ENCODE measurements at places on chromosomes 6 and 20.

- DNase-seq, result no peak
Observed at GRCh38 chr20:40146071-40146470, 543.0 kb downstream of the MAFB start.

DNA sequence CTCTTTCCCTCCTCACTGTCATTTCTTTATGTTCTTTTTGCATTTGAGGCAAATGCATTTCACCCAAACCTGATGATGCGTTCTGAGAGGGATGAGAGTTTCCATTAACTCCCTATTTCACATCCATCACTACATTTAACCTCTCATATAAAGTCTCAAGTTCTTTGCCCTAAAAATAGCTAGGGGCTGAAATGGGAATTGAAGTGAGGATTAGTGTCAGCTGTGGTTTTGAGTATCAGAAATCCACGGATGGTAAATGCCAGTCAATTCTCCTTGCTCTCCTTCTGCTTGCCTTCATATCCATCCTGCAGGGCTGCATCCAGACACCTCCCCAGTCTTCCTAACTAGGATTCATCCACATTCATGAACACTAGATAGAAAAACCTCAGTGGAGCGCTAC lies 10.0 kb upstream of the DTNBP1 start:
- DNase-seq, result no peak

GRCh38 chr20:6993511-6993910 lies 226.0 kb downstream of the BMP2 start:
- DNase-seq, result no peak

GRCh38 chr6:91865889-91866288 lies 1279.0 kb upstream of the MAP3K7 start:
- no peak for DNase-seq

DNA sequence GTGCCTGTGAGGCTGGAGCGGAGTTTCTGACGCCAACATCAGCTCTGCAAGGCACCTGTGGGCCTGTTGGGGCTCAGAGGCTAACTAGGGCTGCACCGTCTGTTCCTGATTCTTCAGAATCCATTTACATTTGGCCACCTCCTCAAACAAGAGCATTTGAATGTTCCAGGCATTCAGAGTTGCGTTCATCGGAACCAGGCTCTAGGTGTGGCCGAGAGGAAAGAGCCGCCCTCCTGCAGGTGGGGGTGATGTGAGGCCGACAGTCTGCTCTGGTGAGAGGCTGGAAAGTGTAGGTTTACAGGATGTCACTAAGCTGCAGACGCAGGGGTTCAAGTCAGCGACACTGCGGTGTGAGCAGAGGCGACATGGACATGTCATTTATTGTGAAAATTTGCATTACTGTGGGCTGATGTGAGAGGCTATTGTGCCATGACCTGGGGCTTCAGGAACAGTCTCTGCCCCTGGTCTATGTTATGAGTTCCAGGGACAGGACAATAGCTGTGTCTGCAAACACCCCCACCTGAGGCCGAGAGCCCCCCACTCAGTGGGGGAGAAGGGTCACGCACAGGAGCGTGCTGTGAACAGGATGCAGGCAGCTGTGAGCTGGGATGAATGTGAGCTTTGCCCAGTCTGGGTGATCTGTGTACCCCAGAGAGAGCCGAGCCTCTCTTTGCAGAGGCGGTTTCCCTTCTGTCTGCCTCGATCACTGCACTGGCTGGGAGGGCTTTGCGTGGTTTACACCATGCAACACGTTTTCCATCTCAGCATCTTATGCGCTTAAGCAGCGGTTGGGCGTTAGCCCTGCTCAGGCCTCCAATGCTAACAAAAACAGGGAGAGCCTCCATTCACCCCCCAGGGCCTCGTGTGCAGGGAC lies 21.1 kb downstream of the SLCO4A1 start:
- DNase-seq, result no peak

GRCh38 chr20:51067792-51068191 lies 44.9 kb upstream of the KCNG1 start:
- DNase-seq, result peak; percentile 26

DNA sequence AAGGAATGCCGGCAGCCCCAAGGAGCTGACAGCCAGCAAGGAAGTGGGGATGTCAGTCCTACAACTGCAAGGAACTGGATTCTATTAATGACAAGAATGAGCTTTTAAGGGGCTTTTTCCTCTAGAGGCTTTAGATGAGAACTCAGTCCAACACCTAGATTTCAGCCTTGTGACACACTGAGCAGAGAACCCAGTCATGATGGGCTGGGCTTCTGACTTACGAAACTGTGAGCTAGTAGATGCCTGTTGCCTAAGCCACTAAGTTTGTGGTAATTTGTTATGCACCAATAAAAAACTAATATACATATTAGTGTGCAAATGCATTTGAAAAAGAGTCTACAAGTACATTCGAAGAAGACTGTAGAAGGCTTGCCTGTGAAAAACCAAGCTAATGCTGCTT lies 263.3 kb downstream of the SOX4 start:
- no peak for DNase-seq

- DNase-seq, result no peak
Observed at GRCh38 chr6:156161471-156161870, 615.7 kb upstream of the ARID1B start.

All from Calu3 (cell line).